Aorta (tissue), 5 donors: ENCODE measurements at places on chromosomes 7 and 10. TPM values are rescaled to one million over a fixed set of nuclear protein-coding genes. Genes with fewer than 3 reads are reported as not detected.

DNA sequence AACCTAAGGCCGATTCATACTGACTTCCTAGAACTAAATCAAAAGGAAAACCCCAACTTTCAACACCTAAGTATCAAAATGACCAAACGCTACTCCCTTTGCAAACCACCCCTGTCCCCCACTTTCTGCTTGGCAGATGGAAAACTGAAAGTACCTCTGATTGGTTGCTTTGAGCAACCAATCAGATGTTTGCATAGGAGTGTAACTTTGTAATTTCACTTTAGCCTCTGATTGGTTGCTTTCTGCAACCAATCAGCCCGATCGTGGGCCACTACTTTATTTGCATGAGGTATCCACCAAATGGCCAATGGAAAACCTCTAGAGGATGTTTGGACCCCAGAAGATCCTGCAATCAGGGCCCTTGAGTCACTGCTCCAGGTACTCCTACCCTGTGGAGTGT lies 12.3 kb upstream of the SNX10 start:
- DNase-seq, result no peak

DNA sequence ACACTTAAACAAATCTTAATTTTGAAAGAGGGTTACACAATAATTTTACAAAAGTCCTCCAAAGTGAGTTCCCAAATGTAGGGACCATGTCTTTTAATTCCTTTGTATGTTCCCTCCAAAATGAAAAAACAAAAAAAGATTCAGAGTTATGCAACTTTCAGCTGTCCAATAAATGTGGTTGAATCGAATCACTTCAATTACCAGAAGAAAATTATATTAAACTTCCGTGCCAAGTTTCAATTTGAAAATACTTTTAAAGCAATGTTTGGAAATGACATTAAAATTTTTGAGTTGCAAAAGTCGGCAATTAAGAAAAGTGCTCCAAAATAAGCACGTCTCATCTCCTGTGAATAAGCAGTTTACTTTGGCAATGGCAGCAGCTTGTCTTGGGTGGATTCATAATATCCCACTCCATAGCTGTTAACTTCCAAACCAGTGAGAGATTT lies 60.3 kb upstream of the C1GALT1 start:
- DNase-seq, result no peak

DNA sequence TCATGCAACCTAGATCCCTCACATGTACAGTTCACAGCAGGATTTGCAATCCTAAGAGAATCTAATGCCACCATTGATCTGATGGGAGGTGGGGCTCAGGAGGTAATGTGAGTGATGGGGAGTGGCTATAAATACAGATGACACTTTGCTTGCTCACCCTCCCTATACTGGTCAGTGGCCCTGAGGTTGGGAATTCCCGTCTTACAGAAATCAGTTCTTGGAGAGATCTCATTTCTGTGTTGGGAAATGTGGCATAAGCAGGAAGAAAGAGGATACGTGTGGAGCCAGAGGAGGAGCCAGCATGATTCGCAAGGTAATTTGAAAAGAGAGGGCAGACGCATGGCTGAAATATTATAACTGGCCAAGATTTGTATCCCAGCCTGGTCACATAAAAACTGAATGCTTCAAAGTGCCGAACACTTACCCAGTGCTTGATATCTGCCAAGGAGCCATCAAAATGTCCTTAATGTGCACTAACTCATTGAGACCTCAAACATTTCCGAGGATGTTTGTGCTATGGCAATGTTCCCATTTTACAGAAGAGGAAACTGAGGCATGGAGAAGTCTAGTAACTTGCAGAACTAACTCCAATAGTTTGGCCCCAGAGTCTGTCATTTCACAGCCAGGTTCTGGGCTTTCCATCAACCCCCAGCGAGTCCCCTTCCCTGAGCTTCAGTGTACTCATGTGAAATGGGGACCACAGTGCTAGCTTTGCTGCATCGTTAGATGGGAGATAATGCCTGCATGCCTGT lies 5.5 kb upstream of the IKZF1 start:
- no peak for DNase-seq

- DNase-seq, result no peak
These were observed 1277.1 kb upstream of the AUTS2 start for GRCh38 chr7:68321076-68321639.

- DNase-seq, result no peak
These were observed 37.8 kb downstream of the SRPK2 start for GRCh38 chr7:105350906-105351305.

DNA sequence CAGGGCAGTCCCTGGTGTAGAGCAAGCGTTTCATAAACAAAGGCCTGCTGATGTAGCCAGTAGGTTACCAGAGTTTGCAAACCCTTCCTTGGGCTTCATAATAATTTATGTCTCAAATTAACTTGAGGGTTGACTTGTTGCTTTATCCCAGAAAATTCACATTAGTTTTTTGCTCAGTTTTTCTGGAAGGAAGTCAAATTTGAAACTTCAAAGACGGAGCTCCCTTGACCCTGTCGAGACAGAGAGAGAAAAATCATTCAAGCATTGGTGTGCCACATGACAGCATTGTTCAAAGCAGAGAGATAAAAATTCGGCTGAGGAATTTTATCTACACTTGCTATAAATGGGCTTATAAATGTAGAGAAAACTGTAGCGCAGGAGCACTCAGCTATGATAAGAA lies 627.7 kb downstream of the TNS3 start:
- DNase-seq, result no peak

DNA sequence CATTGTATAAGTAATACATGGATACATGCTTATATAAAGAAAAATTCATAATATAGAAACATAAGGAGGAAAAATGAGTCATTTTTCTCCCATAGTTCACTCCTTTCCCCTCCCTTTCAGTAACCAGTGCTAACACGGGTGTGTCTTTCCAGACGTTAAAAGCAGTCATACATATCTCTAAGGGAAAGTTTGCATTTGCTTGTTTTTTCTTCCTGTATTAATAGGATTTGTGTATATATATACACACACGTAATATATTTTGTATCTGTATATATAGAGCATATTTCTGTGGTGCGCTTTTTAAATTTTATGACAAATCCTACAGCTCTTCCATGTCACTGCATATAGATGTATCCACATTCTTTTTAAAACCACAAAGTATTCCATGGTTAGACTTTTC lies 78.8 kb downstream of the RALA start:
- no peak for DNase-seq

DNA sequence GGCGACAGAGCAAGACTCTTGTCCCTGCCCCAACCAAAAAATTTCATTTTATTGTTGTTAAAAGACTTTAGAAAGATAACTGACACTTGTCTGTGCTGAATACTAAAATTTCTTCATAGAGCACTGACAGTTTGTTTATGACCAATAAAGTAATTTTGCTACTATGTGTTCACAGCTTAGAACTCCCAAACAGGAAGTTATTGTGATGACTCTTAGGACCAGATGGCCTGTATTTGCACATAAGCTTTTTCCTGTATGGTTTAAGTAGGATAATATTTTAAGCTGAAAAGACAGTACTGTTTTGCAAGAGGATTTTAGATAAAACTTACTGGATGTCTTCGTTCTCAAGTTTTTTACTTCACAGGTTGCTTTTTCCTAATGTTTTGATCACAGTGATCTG lies 80.7 kb downstream of the MMRN2 start:
- no peak for DNase-seq

DNA sequence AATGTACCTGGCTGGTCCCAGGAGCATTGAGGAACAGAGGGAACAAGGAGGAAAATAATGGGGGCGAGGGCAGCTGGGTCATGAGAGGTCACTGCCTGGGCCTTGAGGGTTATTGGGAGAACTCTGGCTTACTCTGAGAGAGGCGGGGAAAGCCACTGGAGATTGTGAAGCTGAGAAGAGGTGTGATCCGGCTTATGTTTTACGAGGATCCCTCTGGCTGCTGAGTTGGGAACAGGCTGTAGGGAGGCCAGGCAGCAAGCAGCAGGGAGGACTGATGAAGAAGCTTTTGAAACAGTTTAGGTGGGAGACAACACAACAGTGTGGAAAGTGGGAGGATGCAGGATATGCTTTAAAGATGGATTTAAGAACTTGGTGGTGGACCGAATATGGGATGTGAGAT lies 87.3 kb downstream of the FANK1 start:
- no peak for DNase-seq

GRCh38 chr7:142355328-142355727 lies 97.5 kb upstream of the PRSS58 start:
- no peak for DNase-seq

GRCh38 chr7:20440472-20441105 lies 109.9 kb downstream of the ITGB8 start:
- no peak for DNase-seq

- DNase-seq, result no peak
These were observed 6.2 kb upstream of the MACC1 start for GRCh38 chr7:20223356-20223755.

DNA sequence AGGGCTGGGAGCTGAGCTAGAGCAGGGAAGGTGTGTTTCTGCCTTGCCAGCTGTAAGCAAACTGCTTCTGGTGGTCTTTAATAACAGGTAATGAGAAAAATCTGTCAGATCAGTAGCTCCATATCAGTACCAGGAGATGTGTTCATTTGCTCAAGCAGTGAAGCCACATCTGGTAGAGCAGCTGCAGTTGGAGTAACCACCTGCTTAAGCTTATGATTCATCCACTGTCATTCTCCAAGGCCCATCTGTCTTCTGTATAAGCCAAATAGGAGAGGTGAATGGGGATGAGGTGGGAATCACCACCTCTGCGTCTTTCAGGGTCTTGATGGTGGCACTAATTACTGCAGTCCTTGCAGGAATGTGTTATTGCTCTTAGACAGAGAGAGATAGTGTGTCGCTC lies 18.4 kb upstream of the COBL start:
- DNase-seq, result no peak

- DNase-seq, result no peak
These were observed 33.6 kb upstream of the LMTK2 start for GRCh38 chr7:98073047-98073446.

DNA sequence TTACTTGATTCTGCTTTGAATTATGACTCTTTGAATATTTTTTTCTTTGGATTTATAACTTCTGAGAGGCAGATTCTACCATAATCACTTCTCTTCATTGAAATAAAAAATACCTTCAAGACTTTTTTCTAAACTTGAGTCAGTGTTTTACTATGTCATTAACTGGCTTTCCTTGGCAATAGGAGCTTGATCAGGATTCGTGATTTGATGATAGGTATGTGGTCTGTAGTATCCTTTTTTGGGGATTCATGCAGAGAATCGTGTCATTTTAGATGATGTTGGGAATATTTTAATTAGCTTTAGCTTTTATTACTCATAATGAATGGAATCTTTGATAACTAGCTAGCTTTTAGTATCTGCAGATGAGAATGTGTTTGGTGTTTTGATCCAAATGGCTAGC lies 83.3 kb downstream of the PHTF2 start:
- DNase-seq, result no peak

GRCh38 chr7:120030876-120031275 lies 242.1 kb upstream of the KCND2 start:
- no peak for DNase-seq

GRCh38 chr7:157881048-157881771 lies 544.4 kb downstream of the DNAJB6 start:
- DNase-seq, result no peak

GRCh38 chr10:130404476-130405055 lies 268.4 kb downstream of the GLRX3 start:
- no peak for DNase-seq

DNA sequence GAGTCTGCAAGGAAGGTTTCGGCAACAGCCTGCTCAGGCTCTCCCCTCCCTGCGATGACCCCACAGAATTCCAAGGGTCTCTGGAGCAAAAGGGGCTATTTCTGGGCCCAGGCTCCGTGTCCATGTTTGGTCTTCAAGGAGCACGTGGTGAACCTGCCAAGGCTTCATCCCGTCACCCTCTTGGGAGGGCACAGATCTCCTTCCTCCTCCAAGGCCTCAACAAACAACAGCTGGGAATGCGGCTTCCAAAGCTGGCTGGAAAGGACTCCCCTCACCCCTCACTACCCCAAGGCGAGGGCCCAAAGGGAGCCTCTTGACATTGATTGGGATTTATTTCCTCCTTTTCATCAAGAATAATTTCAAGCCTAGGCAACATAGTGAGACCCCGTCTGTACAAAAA lies 14.0 kb upstream of the KPNA7 start:
- no peak for DNase-seq

Gene PTN
- 6.4 TPM for total RNA-seq

Gene GRM8
- not detected for total RNA-seq

Gene PBLD
- total RNA-seq, result 6.8 TPM

Gene VOPP1
- total RNA-seq, result 74.1 TPM

Gene CALML5
- total RNA-seq, result not detected

Gene SPDYE6
- not detected for total RNA-seq
